ENCODE measurements at places on chromosomes 2 and 18. TPM values are rescaled to one million over a fixed set of nuclear protein-coding genes. Genes with fewer than 3 reads are reported as not detected.

ADAM23 gene
- total RNA-seq, result 5.2 TPM

GRCh38 chr18:34492652-34493051 is 217.4 kb upstream of the DTNA start:
- DNase-seq, result no peak

DNA sequence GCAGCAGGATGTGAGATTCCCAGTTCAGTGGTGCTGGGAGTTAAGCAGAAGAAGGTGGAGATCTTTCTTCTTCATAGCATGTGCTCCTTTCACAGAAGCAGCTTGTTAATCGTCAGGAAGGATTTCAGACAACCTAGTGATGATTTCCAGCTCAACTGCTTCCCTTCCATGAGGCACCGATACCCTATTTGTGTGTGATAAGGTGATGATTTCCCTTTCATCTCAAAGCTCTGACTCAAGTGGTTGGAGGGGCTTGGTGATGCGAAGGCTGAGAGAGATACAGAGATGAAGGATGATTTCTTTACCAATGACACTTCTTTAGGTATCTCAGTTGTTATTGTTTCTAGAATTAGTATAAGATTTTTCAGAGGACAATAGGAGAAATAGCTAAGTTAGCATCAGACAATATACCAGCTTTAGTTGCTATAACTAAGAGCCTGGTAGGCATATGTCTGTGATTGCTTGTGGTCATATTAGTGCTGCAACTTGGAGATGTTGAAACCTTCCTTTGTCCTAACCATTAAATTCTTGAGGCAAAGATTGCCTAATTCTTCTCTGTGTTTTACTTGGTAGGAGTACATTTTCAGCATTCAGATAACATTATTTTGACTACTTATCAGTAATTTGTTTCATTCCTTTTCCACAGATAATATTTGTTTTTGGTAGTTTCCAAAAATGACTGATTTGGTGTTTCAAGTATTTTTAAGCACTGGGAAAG is 111.3 kb downstream of the PLCL1 start:
- no peak for DNase-seq

- DNase-seq, result no peak
Observed at GRCh38 chr2:168751104-168751740, 51.2 kb upstream of the NOSTRIN start.

DNA sequence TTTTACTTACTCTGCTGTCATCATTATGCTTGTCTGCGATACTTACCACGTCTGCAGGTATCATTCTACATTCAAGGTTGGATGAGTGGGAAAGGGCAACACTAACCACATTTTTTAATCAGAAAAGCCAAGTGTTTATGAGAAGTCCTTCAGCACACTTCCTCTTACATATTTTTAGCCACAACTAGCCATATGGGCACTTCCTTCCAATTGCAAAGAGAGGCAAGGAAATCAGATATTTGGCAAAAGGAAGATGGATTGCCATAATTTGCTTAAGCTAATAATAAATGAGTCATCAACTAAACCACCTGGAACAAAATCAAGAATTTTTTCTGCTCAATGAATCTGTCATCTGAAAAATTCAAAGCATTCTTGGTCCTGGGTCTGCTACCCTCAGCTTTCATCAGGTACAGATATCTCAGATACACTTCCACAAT is 16.7 kb upstream of the MRO start:
- no peak for DNase-seq
